HT-29 (cell line): ENCODE measurements at places on chromosomes 4 and X. TPM values are rescaled to one million over a fixed set of nuclear protein-coding genes. Genes with fewer than 3 reads are reported as not detected.

DNA sequence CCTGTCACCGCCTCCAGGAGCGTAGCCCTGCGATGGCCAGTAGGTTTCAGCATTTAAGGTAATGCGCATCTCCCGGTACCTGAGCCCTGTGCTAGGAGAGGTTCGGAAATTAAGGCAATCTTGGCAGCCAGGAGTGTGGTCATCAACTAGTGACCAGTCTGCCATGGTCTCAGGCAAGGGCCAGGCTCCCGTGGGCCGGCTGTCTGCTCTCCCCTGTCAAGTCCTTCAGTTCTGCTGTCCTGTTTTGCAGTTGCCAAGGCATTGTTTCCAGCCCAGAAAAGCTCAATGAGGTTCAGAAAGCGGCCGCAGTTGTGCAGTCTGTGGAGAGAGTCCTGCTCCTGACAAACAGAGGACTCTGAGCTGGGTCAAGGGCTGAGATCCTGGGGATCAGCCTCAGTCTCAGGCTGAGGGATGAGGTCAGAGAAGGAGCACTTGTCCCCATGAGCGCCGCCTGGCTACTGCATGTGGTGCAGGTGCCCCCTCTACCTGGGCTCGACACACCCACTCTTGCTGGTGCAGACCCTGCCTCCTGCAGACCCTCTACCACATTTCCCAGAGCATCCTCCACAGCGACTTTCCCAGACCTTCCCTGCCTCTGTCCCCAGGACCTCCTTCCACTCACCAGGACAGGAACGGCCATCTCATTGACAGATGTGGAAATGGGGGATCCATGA, 53.4 kb upstream of the PSAPL1 start:
- no peak for DNase-seq

GRCh38 chrX:39507034-39507433, 590.7 kb downstream of the BCOR start:
- no peak for DNase-seq

GRCh38 chr4:16160457-16160856, 65.8 kb downstream of the TAPT1 start:
- DNase-seq: no peak

DNA sequence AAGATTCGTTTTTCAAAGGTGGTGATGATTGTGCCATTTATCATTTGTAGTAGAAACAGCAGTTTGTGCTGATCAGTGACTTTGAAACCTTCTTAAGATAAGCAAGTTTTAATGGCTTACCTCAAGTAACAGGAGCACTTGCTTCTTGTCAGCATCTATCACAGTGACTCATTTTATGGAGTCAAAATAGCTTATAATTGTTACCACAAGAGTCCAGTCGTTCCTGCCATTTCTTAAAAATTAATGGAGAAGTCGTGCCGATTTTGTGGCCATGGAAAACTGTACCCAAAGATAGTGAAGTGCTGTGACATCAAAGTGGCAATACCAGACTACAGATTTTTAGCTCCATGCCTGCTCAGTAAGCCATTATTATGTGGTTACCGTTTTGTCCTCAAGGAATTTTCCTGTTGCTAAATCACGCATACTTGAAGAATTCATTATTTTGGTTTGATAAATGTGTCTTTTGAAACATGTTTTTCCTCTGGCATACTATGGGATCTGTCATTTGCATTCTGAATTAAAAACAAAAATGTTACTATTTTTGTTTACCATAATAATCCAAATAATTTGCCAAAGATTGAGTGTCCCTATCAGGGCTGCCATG, 129.9 kb downstream of the CBR4 start:
- DNase-seq: no peak

DNA sequence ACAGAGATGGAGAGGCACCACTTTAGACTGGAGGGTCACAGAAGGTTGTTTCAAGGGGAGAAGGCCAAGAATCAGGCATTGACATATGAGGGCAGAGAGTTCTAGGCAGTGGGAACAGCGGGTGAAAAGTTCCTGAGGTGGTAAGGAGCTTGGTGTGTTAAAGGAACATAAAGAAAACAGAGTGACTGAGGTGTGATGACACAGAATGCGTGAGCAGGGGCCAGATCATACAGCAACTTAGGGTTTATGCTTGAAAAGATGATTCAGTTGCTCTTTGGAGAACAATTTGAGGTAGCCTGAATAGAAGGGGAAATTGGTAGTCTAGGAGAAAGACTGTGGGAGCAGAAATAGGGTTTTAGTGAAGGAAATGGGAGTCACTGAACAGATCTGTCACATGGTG, 179.2 kb downstream of the AMELX start:
- DNase-seq: no peak

GRCh38 chr4:73803213-73803612, 33.3 kb upstream of the CXCL6 start:
- no peak for DNase-seq

- DNase-seq: no peak
Observed at GRCh38 chrX:39836802-39837420, 260.8 kb downstream of the BCOR start.

DNA sequence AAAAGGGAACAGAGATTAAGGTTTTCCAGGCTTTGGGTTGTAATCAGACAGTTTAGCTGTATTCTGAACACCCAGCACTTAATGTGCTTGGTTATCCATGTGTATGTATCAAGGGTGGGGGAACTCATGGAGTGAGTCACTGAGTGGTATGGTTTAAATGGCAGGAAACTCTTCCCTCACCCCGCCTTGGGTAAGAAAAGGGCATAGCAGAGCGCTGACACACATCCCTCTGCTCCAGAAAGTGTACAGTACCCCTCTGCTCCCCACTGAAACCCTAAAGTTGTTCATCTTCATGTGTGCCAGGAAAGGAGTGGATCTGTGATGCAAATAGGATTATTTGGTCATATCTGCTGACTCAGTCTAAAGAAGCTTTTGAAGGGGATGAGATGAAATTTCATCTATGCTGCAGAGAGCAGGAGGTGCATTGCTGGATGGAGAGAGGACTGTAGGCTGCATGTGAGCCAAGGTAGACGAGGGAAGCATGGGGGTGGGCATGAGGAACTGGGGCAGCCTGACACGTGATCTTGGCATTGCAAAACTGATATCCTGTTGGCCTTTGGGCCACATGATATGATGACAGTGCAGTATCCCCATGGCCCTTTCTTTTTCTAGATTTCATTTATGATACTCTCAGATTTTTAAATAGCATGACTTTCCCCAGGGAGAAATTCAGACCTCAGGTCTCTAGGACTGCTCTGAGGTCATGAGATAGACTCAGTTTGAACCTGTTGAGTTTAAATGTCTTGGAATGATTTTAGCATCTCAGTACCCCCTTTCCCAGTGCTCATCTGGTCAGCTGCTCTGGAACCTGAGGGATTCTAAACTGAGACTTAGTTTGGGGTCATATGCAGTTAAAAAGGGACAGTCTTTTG, 84.8 kb downstream of the TMEM164 start:
- peak; percentile 54 for DNase-seq

GRCh38 chr4:176981551-176981950, 188.8 kb upstream of the VEGFC start:
- DNase-seq: no peak

DNA sequence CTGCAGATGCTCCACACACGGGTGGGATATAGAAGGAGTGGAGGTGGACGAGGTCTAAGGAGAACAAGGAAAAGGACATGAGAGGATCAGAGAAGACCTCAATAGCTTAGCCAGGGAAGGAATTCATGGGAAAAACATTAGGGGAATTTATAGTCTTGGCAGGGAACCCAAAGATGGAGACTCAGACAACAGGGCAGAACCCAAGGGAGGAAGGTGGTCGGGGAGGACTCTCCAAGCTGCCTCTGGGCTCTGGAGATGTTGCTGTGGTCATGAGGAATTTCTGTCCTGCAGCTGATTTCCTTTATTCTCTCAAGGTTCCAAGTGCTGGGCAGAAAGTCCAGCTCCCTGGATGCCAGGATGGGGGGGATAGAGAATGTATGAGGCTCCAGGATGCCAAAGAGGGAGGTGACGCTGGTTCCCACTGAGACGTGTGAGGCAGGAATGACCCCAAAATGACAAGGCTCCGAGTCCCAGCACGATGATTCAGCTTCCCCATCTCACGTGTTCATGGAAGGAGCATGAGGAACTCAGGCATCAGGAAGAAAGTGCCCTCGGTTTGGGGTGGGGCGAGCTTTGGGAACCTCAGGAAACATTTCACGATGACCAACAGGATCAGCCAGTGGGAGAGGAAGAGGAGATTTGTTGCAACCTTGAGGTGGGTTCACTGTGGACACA, 57.0 kb upstream of the PPP2R3B start:
- DNase-seq: no peak

GRCh38 chr4:5952975-5953951, 60.4 kb upstream of the CRMP1 start:
- DNase-seq: no peak

DNA sequence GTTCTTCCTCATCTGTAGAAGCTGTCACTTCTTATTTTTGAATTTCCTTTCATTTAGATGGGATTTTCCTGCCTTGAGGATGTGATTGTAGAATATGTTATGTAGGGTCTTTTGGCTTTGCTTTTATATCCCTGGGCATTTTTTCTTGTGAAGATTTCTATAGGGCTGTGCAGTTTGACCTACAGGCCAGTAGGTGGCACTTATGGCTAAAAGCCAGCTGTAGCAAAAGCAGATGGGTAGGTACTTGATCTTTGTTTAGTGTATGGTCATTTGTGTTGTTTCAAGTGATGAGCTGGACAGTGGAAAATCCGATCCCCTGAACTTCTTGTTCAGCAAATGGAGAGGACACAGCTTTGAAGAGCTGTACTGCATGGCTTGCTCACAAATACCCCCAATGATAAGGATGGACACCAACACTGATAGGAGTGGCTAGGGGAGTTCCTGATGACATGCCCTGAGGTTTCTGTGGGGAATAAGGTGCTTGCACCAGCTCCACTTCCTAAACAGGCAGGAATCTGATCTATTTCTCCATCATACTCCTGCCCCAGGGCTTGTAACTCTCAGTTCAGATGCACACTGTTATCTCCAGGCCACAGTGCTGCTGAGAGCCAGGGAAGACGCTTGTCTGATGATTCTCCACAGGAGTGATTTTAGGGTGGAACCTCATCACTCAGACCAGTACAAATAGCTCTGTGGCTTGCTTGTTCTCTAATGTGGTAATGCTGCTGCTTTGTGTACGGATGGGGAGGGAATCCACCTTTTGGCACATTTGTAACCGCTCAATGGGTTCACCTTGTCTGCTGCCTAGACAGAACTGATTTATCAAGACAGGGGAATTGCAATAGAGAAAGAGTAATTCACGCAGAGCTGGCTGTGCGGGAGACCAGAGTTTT, 417.1 kb upstream of the MAGEB16 start:
- DNase-seq: peak; percentile 42

DNA sequence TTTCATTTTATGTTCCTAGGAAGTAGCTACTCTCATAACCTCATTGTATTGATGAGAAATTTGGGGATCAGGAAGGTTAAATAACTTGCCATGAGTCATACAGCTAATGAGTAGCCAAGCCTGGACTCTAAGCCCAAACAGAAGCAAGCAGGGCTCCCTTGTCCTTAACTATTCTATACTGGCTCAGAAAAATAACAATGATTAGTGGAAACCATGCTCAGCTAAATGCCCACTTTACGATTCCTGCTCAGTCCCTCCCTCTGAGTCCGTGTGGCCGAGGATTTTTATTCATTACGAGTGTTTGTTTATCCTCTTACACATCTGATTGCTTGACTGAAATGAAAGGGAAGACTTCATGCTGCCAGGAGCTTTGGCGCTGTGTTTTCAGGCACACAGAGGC, 100.9 kb downstream of the SLC34A2 start:
- DNase-seq: no peak

DNA sequence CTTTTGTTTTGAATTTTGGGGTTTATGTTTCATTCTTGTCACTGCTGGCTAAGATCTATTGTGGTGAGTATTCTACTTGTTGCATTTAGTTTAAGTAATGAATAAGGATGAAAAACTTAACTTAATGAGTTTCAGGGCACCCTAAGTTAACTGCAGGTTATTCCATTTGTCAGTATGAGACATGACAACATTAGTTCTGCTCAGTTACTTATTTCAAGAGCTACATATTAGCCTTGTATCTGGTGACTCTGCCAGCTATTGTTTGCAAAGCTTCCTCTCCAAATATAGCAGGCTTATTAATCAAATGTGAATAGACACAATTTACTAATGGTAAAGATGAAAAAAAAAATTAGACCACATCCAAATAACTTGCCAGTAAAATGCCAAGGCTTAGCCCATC, 567.1 kb downstream of the IL15 start:
- no peak for DNase-seq

GRCh38 chrX:115054876-115055275, 37.5 kb upstream of the IL13RA2 start:
- DNase-seq: no peak

DNA sequence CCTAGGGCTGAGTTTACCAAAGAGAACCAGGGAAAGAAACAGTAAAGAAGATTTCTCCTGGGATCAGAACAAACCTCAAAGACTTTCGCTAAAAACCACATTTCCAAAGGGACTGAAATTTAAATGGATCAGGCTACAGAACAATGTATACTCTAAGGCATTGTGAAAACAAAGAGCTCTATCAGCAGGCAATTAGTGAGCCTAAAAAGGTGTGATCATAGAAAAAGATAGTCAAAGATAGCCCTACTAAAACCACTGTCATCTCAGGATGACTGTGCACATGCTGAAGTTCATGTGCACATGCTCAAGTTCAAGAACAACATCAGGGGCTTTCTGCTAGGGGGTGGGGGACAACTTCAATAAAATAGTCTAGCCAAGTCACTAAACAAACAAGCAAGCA, 12.9 kb upstream of the SMIM10L2A start:
- no peak for DNase-seq

- DNase-seq: no peak
Observed at GRCh38 chr4:54745031-54745770, 87.4 kb downstream of the KIT start.

DNA sequence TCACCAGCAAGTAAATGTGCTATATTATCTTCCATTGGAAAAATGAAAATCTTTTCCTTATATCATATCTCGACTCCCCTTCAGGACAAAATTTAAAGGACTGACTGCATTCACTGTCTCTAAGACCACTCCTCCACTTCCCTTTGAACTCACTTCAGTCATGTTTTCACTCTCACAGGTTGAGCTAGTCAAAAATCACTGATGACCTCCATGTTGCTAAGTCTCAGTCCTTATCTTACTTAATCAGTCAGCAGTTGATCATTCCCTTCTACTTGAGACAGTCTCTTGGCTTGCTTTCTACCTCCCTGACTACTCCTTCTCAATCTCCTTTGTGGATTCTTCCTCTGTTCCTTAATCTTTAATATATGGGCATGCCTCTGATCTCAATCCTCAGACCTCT, 117.0 kb upstream of the LSM6 start:
- no peak for DNase-seq

USP17L28 gene
- not detected in 2 replicates for total RNA-seq

TBX22 gene
- total RNA-seq: not detected in 2 replicates

ANKRD37 gene
- total RNA-seq: 6.7 and 10.4 TPM in 2 replicates

SLC6A14 gene
- 0.10 and 0.13 TPM in 2 replicates for total RNA-seq

ADGRL3 gene
- total RNA-seq: 0.03 TPM in 1 of 2 replicates, not detected in the other

CLDN2 gene
- total RNA-seq: 55.7 and 55.9 TPM in 2 replicates

RP2 gene
- total RNA-seq: 8.9 and 12.2 TPM in 2 replicates

PABPC1L2A gene
- not detected in 2 replicates for total RNA-seq

PRKG2 gene
- total RNA-seq: 0.52 and 0.76 TPM in 2 replicates
